Stimulated activated CD8-positive, alpha-beta memory T cell treated with anti-CD3 and anti-CD28 coated beads, Interleukin-2, amount 100 ng/mL, for 1 hour (primary cell): ENCODE measurements at places on chromosomes 1 and 21.

GRCh38 chr1:26799479-26800142 is 11.9 kb downstream of the PIGV start:
- DNase-seq = no peak

DNA sequence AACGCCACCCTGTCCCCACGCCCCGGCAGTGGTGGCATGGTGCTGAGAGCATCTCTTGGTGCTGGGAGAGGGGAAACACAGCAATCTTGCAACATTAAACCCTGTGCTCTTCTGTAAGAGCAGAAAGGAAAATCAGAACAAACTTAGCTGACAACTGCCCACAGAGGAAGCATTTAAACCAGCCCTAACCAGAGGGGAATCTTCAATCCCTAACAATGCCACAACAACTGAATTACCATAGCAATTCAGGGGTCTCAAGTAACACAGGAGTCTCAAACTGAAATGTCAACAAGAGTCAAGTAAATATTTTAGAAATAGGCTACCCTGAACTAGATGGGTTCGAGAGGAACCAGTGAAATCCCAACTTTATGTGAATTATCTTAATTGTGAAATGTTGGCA is 1983.6 kb downstream of the NCAM2 start:
- no peak for DNase-seq

GRCh38 chr1:46333300-46334029 is 7.1 kb upstream of the NSUN4 start:
- no peak for DNase-seq

DNA sequence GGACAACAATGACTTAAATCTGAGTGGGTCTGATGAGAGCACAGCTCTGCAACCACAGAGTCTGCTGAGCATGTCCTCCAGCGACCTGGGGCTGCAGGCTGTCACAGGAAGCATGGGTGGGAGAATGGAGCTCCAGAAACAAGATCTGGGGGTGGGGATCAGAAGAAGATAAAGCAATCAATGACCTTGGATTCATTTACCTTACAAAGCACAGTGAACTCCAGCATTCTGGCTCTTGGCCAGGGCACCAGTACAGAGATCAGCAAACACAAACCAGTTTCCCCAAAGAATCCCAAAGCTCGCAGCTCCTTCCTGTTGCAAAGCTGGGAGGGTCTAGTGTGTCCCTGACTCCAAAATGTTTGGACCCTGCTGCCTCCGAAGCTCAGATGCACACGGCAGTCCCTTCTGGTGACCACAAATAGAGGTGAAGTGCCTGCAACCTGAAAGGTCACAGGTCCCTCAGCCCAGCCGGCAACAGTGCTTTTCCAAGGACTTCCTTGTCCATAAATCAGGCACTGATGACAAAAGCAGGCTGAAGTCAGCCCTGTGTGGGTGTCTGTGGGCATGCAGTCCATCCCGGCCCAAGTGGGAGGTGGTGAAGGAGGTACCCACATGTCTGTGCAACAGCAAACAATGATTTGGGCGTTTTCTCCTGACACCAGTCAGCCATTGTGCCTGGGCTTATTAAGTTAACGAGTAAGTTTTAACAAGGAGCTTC is 76.1 kb downstream of the SH3BGR start:
- no peak for DNase-seq

- DNase-seq = no peak
Measured at GRCh38 chr1:206575165-206575893, 36.9 kb downstream of the EIF2D start.

DNA sequence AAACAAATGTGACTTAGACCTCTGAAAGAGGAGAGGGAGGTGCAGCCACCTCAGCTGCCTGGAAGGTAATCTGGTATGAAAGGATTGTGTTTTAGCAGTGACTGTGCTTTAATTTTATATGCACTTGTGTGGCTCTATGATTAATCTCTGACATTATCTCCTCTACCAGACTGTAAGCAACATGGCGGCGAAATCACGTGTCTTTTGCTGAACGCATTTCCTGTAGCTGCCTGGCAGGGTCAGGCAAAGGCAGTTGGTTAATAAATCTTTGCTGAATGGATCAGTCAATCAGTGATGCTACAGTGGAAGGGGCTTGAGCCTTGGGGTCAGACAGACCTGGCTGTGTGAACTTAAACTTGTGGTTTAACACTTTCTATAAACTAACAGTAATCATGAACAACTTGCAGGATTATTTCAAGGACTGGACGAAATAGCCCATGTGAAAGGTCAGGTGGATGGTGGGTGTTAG is 96.9 kb downstream of the ADSS2 start:
- no peak for DNase-seq

DNA sequence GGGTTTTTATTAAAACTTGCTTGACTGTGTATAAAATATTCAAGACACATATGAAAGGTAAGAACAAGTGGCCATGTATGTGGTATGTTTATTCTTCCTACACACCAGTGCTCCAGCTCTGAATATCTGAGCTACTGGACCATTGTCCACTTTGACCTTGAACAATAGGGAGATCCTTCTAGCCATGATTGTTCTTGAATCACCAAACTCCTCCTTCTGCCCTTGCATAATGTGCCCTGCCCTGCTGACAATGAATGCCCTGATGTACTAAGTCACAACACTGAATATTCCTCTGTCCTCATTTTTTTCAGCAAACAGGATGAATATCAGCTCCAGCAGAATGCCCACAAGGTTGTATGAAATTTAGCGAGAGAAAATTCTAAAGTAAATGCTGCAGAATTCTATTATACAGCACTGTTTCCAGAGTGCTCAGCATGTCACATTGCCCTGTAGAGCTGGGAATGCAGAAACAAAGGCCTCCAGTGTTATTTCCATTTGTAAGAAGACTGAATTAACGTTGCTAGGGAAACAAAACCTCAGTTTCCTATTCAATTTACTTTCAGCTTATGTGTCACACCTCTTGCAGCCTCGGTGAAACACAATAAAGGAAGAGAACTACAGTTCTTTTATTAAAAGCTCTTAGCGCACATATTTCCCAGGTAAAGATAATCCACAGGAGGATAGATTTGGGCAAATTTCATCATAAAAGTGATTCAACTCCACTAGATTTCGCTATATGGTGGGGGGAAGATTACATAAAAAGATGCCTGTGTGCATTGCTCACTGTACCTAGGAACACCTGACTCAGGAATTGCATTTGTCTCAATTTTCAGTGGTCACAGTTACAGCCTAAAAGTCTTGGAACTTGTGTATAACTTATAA is 187.4 kb upstream of the ATP1B1 start:
- no peak for DNase-seq

DNA sequence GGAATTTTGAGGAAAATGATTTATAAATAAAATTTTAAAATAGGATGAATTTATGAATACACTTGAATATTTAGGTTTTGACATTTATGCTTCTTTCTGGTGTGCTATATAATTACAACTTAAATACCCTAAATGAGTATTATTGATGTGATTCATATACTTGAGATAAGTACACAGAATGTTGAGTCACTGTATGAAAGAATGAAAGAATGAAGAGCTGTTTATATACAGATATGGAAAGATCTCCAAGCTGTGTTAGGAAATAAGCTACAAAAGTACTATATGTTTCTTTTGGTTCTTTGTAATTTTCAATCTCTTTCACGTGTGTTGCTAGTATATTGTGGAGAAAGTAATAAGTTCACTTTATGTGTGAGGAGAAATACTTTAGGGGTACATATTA is 147.2 kb downstream of the RASAL2 start:
- DNase-seq = no peak

- no peak for DNase-seq
Measured at GRCh38 chr1:217943361-217943760, 312.2 kb downstream of the SPATA17 start.

- no peak for DNase-seq
Measured at GRCh38 chr1:11800756-11801433, 4.9 kb downstream of the MTHFR start.

DNA sequence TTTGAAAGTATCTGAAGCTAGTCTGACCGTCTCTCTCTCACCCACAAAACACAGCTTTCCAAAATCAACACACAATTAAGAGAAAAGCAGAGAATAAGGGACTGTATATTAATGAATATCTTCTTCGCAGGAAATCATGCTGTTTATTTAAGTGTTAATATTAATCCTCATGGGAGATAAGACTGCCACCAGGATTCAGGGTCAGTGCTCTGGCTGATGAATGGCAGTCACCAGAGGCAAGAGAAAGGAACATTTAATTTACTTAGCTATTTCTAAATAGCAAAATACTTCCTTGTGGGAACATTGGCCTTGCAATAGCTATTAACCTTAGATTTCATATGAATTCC is 2.2 kb downstream of the SCYL3 start:
- DNase-seq = no peak

- DNase-seq = no peak
Measured at GRCh38 chr1:82464362-82465001, 663.7 kb downstream of the ADGRL2 start.

- DNase-seq = no peak
Measured at GRCh38 chr1:70277875-70278274, 56.7 kb downstream of the SRSF11 start.

- no peak for DNase-seq
Measured at GRCh38 chr21:43644609-43645008, 14.7 kb downstream of the HSF2BP start.

GRCh38 chr1:11054666-11055065 is 5.2 kb downstream of the SRM start:
- DNase-seq = no peak

DNA sequence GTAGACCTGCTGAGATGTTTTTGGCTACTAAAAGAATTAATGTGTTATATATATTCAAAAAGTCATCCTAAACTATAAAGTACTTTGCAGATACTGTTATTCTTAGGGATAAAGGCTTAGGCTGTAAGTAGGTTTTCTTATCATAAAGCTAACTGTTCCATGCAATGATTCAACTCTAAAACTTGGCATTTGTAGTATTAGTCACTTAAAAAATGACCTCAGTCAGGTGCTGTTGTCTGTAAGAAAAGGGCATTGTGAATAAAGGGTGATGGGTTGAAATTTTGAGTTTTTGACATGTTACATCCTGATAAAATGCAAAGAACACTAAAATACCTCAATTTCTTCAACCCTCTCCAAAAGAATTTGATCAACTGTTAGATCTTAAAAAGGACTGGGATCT is 32.9 kb downstream of the ADCY10 start:
- DNase-seq = no peak

- DNase-seq = no peak
Measured at GRCh38 chr1:213094446-213094845, 43.4 kb downstream of the RPS6KC1 start.

DNA sequence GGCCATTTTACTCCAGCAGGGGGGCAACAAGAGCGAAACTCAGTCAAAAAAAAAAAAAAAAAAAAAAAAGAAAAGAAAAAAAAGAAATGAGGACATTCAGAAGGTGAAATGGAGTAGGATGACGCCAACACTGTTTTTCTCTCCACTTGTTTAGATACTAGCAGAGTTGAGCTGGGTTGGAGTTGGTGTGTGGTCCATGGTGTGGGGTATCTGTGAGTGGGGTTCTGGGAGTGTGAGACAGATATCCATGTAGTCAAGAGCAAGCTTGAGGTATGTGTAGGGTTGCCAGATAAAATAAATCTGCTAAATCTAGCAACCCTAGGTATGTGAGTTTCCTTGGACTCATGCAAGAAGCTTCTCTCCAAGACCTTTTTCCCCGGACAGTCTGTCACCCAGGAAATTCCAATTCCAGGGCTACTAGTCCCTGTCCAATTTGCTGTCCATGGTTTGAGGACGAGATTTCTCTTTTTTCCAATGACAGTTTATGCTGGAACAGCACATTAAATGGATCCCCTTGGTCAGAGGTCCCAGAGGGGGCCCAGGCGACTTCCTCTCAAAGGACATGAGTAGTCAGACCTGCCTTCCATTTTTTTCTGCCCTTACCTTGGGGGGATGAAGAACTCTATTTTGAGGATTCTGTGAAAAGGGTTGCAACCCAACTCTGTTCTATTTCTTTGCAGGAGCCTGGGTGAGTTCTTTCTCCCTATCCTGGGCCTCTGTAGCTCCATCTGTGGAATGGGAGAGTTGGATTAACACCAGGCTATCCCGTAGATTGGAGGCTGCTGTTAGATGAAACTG is 2.1 kb upstream of the FOXD2 start:
- no peak for DNase-seq

- DNase-seq = no peak
Measured at GRCh38 chr21:25422610-25423608, 184.4 kb downstream of the MRPL39 start.

GRCh38 chr1:70331962-70332361 is 22.6 kb downstream of the ANKRD13C start:
- no peak for DNase-seq

GRCh38 chr21:32951041-32951440 is 74.7 kb upstream of the OLIG2 start:
- no peak for DNase-seq

DNA sequence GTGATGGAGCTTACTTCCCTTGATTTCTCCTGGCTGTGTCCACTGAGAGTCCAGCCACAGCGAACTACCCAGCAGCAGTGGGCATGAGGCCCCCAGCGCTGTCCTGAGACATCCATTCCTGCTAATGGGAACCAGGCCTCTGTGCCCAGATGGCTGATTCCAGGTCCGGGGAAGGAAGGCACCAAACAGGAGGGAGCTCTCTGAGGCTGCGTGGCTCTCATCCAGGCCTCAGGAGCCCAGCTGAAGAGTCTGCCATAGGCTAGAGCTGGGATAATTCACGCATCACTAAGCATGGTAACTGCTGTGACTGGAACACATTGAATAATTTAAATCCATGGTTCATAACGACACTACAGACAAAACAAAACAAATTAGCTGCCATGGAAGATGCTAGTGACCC is 24.7 kb upstream of the LRRC47 start:
- DNase-seq = no peak

GRCh38 chr1:214187121-214187900 is 93.6 kb upstream of the SMYD2 start:
- DNase-seq = no peak

- no peak for DNase-seq
Measured at GRCh38 chr1:1206376-1206965, at the start of gene TNFRSF18. Gene TNFRSF18 (minus strand): TSS chr1:1206592. CDS start chr1:1206571, 21 bp downstream.

GRCh38 chr1:168099337-168099801 is 37.4 kb downstream of the GPR161 start:
- DNase-seq = no peak

GRCh38 chr1:29963946-29964345 is 727.6 kb downstream of the PTPRU start:
- DNase-seq = no peak

DNA sequence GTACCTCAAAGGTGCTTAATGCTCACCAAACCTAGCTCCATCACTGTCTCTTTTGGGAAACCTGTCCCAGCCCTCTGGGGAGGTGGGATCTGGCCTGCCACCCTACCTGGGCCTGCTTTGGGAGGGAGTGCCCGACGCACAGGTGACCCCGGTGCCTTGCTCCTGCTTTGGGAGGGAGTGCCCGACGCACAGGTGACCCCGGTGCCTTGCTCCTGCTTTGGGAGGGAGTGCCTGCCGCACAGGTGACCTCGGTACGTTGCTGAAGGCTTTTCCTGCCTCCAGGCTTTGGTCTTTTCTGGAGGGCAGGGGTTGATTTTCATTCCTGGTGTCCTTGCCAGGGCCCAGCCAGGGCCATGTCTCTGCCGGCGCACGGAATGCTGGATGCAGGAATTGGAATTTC is 25.2 kb upstream of the C1orf174 start:
- no peak for DNase-seq

- no peak for DNase-seq
Measured at GRCh38 chr1:178237121-178237520, 143.2 kb downstream of the RASAL2 start.
